ENCODE measurements at places on chromosomes 7 and 10.
A peak's percentile ranks its signal among the peaks of the same experiment; 100 is the strongest.

GRCh38 chr7:104956753-104957450 is 57.1 kb upstream of the KMT2E start:
- no peak for DNase-seq

- peak; percentile 68 for DNase-seq
Observed at GRCh38 chr7:144391823-144392255, 11.7 kb downstream of the NOBOX start.

DNA sequence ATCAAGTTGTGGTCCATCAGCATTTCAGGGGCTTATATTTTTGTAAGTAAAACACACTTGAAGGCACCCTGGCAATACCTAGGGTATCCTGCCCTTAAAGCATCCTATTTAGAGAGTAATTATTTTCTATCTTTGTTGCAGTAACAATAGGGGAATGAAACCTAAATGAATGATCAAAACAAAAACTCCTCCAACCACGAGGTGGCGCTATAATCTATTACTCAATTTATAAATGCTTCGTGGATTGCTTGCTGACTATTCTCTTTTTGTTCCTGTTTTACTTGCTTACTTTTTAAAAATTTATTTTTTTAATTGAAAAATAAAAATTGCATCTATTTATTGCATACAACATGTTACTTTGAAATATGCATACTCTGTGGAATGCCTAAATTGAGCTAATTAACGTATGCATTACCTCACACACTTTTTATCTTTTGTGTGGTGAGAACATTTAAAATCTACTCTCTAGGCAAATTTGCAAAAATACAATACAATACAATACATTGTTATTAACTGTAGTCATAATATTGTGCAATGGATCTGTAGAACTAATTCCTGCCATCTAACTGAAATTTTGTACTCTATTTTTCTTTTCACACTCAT is 147.7 kb upstream of the BMPER start:
- peak; percentile 56 for DNase-seq

DNA sequence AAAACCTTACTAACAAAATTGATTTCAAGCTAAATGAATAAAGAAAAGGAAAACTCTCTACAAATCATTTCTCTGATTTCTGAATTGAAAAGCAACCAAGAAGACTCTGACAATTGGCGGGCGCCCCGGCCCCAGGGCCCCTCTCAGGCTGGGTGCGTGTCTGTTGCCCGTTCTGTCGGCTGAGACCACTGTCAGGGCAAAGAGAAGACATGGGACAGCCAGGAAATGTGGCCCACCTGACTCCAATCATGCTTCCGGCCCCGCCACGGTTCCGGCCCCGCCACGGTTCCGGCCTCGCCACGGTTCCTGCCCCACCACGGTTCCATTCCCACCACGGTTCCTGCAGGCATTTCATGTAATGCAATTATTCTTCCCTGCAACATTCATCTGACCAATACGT is 115.9 kb downstream of the PTPRN2 start:
- DNase-seq, result no peak

GRCh38 chr10:31657434-31657872 is 271.2 kb downstream of the ARHGAP12 start:
- no peak for DNase-seq

DNA sequence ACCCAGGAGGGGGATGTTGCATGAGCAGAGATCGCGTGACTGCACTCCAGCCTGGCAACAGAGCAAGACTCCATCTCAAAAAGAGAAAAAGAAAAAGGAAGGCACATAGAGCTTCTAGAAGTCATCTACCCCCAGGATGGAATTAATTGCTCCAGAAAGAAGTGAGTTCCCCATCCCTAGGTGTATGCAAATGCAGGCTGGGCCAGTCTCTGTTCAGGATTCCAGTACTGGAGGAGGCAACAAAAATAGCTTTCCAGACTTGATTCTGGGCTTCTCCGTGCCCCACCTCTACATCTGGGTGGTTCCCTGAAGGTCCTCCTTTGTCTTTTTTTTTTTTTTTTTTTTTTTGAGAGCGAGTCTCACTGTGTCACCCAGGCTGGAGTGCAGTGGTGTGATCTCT is 28.6 kb downstream of the CASTOR2 start:
- no peak for DNase-seq

DNA sequence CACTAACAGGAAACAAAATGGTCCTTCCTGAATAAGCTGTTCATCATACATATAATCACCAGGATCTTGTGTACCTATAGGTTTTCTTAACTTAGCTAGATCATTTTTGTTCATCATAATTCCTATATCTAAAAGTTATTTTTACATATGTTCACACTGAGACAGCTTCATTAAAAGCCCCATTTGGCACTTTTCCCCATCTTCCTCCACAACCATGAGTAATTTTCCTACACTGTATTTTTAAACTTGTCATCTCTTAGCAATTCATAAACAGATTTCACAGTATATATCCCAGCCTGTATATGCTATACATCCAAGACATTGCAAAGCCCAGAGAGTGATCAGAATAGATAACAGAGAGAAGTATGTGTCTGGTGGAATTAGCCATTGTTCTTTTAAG is 28.3 kb downstream of the ZNF365 start:
- DNase-seq, result no peak

DNA sequence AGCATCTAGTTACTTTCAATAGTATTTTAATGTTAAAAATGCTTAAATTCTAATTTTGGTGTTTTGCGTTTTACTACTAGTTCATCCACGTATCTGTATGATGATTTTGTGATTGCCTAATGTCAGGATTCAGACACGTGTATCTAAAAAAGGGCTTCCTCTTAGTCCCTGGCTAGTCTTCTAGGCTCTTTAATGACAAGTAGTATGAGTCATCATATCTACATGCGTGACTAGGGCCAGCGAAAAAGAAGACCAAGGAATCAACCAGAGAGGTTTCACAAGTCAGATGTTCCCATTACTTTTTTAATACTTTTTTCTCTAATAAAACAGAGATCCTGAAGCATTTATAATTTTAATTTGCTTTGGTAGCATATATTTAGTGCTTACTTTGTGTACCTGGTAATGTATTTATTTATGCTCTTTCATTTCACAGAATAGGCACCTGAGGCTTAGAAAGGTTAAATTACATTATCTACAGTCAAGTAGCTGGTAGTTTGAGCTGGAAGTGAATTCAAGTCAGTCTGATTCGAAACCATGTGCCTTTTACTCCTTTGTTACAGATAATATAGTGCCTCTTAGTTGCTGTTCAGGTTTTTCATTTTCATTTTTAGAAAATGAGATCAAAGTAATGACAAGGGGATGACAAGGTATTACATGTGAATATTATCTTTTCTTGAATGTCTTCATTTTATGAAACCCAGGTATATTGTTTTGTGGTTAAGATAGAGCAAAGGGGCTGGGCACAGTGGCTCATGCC is 140.3 kb downstream of the FOXP2 start:
- peak; percentile 3 for DNase-seq
